ENCODE measurements at places on chromosomes 11 and 22.

- no peak for DNase-seq
These were observed 40.9 kb downstream of the DGCR2 start for GRCh38 chr22:19081351-19081750.

- DNase-seq, result no peak
These were observed 54.9 kb upstream of the HTATIP2 start for GRCh38 chr11:20308601-20309000.

GRCh38 chr11:34303028-34303570, 54.7 kb downstream of the ABTB2 start:
- DNase-seq, result no peak

- no peak for DNase-seq
These were observed 54.9 kb downstream of the AHNAK start for GRCh38 chr11:62491571-62492329.

DNA sequence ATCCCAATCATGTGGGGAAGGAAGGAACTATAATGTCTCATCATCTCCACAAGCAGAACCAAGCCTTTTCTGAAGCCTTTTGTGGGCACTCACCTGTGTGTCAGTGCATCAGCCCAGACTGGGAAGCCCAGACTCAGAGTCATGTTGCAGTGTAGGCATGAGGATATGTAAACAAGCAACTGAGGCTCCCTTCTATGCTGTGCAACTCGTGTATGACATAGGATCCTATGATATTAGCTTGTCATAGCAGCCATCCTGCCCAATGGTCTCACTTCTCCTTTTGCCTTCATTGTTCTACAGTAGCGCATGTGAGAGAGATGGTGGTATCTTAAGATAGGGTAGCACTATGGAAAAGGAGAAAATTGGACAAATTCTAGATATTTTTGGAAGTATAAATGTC, 103.4 kb upstream of the OLFML1 start:
- no peak for DNase-seq

DNA sequence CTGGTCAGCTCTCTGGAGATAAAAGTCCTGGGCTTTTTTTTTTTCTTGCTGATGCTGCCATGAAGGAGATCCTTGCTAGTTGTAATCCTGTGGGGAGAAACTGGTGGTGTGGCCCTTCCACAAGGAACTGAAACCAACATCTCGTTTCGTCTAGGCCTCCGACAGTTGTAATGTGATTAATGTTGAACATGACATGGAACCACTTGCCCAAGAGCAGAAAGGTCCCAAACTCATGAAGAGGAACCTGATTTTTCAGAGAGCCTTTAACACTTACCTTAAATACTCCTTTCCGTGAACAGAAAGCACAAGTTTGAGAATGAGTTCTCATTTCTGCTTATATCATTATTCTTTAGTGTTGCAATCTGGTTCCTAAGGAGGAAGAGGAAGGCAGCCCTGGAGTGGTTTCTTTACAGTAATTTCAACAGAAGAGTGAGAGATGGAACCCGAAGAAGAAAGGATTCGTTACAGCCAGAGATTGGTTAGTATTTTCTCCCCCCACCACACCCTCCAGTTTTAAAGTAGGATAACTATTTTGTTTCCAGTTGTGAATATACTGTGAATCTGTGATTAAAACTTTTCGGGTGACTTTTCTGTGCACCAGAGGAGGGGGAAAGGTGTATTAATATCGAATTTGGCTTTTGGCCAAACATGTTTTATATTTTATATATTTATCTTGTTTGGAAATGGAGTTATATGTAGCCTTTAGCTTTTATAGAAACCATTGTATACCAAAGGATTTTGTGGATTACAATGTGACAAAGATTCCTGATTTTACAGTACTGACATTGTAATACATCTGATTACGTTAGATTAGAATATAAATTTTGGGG, 2.0 kb downstream of the KDM2A start:
- DNase-seq, result no peak

DNA sequence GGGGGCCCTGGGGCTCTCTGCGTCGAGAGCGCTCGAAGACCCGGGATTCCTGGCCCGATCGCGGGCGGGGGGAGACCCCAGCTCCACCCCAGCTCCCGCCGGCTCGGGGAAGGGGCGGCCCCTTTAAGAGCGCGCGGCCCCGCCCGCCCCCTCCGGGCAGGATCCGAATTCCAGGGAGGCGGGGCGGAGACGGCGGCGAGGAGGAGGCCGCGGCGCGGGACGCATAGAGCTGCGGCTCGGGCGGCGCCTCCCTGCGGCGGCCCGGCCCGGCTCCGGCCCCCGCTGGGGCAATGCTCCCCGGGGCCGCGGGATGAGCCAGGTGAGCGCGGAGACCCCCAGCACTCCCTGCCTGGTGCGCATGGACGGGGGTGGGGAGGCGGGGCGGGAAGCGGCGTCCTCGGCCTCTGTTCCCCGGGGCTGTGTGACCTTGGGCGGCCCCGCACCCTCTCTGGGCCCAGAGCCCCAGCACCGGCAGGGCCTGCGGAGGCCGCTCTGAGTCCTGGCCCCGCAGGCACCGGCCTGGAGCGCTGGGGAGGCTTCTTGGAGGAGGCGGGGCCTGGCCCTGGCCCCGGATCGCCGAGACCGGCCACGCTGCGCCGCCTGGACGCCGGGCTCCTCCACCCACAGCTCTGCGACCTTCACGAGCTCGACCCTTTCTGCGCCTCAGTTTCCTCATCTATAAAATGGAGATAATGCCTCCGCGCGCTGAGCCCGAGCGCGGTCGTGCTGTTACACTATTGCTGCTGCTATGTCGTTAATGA, 565 bp downstream of the GAS2L1 start:
- DNase-seq, result peak; percentile 92

GRCh38 chr11:125512106-125512505, 16.0 kb upstream of the FEZ1 start:
- no peak for DNase-seq

GRCh38 chr11:8099291-8099899, 18.4 kb downstream of the TUB start:
- DNase-seq, result peak; percentile 86

DNA sequence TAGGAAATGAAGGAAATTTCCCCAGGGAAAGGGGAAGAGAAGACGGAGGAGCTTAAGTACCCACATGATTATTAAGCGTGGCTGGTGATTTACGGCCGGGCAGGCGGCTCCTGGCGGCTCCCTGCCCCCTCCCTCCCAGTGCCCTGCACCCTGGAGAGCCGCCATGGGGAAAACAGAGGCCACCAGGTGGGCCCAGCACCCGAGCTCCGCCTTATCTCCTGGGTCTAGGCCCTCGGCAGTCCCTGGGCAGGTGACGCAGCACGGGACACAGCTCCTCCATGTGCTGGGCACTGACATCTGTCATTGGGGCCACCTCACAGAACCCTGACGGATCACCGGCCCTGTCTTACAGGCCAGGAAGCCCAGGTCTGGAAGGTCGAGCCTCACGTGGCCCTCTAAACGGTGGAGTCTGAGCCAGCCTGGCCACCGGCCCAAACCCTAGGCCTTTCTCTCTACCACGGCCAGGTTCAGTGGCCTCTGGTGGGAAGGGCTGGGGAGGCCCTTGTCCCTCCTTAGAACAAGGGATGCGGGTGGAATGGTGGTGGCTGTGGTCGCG, 60.2 kb upstream of the PPARA start:
- no peak for DNase-seq

- DNase-seq, result no peak
These were observed 13.4 kb upstream of the SEPTIN5 start for GRCh38 chr22:19700790-19701419.

DNA sequence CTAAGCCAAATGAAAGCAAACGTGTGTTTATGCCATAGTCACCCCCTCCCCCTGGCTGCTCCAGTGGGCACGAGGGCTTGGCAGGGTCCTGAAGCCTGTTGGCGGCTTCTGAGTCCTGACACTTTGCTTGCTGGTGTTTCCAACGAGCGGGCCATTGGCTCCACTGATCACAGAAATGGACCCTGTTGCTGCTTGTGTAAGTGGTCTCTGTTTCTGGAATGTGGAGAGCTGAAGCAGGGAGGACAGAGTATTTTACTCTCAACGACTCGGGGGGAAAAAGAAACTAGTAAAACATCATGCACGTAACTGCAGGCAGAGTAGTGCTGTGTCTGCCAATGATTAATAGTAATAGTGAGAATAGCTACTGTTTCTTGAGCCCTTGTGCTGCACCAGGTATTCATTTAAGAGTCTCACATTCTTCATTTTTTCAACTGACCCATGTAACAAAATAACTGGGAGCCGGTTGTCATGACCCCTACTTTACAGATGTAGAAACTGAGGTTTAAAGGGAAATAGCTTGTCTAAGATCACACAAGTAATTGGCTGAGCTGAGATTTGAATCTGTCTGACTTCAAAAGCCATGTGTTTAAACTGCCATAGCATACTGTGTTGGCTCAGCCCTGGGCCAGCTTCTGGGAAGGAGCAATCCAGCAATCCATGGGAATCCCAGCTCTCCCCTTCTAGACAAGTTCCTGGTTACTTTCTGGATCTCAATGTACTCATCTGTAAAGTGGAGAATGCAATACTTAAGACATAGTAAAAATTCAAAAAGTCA, 526.7 kb downstream of the INSC start:
- DNase-seq, result no peak
